ENCODE measurements at places on chromosomes 12 and 14.

DNA sequence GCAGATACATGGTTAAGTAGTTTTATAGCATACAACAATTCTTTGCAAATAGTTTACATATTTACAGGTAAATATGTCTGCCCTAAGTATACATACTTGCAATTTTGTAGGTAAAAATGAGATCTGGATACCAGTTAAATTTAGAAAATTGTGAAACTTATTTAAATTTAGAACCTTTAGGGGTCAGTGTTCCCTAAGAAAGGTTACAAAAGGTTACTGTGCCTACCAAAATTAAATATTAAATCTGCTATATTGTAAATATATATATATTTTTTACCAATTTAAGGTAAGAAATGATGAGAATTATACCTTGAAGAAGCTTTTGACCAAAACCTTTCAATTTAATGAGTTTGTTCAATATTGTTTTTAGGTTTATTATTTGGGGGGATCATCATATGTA is 54.0 kb downstream of the MIPOL1 start:
- DNase-seq, result no peak

GRCh38 chr14:65003394-65003793 is 16.7 kb downstream of the FNTB start:
- no peak for DNase-seq

GRCh38 chr14:29806124-29806517 is 121.5 kb downstream of the PRKD1 start:
- DNase-seq, result no peak

DNA sequence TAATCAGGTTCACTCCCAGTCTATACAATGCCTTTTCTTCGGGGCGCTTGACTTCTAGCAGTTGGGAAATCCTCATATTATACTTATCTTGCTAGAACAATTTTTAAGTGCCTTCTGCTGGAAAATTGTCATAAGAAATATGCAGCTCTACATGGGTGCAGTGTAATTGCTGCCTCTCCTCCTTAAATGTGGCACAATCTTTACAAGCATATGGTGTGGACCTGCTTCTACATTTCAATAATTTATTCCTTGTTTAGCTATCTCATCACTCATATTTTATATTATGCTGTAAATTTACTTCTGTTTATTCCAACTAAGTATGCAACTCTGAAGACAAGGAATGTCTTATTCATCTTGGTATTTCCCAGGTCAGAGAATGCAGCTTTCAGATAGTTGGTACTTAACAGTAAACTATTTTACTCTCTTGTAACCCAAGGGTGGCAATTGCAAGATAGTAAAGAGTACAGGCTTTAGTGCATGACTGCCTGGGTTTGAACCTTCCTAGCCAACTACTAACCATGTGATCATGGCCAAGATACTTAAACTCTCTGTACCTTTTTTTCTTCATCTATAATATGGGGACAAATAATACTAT is 43.6 kb upstream of the GAS2L3 start:
- no peak for DNase-seq

DNA sequence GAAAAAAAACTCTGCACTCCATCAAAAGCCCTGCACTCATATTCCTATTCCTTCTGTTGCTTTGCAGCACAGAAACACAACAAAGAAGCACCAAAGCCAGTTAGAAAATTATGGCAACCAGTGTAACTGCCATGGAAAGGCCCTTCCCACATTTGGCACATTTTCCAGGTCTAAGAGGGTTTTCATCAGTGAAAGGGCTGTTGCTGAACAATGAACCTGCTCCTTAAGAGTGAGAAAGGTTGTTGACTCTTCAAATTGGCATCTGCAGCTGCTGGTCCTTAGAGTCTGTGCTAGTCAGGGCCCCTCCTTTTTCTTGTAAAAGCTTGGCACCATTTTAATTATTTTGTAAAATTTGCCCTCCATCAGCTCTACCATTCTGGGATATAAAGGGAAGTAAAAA is 378.7 kb upstream of the KITLG start:
- no peak for DNase-seq

DNA sequence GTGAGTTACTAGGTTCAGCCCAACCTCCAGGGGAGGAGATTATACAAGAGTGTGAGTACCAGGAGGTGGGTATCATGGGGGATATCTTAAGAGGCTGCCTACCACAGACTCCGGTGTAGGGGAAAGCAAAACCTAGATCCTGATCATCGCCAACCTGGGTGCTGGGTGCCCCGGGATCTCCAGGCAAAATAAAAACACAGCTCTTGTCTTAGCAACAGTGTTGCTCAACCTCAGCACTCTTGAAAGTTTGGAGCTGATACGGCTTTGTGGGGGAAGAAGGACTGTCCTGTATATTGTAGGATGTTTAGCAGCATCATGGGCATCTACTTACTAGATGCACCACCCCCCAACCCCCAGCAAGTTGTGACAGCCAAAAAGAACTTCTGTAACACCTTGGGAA is 74.5 kb downstream of the CCDC60 start:
- no peak for DNase-seq

GRCh38 chr12:106189341-106189740 is 50.6 kb upstream of the NUAK1 start:
- DNase-seq, result no peak

DNA sequence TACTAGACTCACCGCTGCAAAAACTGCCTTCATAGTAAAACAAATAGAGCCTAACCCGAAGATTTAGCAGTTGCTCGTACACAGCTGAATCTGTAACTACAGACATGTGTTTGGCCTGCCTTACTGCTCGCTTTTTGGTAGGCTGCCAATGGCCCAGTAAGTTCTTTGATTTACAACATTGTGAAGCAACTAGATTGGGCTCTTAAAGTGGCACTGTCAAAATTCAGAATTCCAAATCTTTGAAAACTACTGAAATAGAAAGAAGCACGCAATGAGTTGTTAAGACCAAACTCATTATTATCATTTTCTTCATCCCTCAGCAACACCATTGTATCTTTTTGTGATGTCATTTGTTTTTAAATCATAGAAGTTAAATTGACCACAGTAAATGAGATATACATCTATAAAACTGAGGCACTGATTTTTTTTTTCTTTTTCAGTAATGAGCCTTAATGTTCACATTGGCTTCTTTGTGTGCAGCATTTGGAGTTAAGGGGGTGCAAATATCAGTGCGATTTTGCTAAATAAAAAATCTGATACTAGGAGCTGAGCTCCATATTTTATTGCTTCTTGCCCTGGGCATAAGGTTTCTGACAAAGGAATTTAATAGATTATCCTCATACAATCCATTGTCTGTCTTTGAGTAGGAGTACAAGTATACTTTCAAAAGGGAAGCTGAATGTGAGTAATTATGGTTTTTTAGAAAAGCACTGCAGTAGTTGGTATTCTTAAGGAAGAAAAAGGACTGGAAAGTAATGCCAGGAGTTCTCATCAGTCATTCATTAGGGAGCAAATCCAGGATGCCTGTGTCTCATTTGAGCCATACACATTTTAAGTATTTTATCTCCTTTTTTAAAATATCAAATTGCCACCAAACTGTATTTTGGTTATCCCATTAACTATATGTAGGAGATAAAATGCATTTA is 138.5 kb downstream of the KICS2 start:
- peak; percentile 8 for DNase-seq

- DNase-seq, result no peak
These were observed 2.3 kb upstream of the PAWR start for GRCh38 chr12:79692860-79693577.

- DNase-seq, result no peak
These were observed 83.9 kb downstream of the KNTC1 start for GRCh38 chr12:122610911-122611310.

- no peak for DNase-seq
These were observed 7.0 kb downstream of the FOXA1 start for GRCh38 chr14:37587881-37588666.

DNA sequence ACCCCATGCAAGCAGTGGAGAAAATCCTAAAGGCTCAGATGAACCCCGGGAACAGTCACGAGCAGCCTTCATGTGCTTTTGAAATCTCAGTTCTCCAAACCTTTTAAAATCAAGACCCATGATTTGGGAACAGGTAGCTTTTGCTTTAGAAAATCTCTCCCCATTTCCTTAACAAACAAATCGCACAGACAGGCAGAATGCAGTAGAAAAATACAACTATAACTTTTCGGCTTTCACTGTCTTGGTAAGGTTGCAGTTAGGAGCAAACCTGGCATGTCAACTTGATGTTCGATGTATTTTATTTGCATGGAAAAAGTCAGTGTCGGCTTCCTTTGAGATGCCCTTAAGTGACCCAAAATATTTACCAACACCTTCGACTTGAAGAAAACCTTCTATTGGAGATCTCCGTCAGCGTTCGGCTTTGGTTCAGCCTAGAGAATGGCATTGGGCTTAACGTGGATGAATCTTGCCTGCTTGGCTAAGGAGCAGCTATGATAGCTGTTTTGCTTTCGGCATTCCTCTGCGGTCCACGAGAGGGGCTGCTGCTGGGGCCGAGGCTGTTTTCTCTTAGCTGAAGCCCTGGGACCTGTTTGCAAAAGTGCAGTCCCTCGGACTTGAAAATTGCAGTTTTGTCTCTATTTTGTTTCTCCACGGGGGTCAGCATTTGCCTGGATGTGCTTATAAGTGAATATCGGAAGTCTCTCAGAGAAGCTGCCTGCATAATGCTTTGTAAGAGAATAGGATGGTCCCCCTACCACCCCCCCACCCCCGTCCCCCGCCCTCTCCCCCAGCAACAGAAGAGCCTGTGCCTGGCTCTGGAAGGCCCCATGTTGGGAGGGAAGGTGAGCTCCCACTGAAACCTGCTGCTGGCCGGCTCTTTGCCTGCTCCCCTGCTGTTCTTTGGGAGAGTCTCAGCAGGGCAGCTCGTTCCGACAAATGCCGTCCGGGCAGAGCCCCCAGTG is 122.8 kb downstream of the AACS start:
- no peak for DNase-seq

DNA sequence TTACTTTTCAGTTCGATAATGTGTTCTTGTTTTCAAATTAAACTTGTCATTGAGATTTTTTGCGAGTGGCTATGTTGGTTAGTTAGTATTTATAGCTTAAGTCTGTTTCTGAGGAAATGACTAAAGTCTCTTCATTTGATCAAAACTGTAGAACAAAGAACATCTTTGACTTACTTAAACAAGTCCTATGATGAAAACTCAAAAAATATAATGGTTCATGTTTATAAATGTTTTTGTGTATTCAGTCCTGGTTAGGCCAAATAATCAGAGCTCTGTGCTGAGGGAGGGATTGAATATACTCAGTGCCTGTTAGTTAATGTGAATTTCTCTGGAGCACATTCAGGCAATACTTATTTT is 51.7 kb downstream of the PPFIBP1 start:
- DNase-seq, result no peak

GRCh38 chr14:33943096-33943883 is 7.6 kb downstream of the EGLN3 start:
- no peak for DNase-seq

DNA sequence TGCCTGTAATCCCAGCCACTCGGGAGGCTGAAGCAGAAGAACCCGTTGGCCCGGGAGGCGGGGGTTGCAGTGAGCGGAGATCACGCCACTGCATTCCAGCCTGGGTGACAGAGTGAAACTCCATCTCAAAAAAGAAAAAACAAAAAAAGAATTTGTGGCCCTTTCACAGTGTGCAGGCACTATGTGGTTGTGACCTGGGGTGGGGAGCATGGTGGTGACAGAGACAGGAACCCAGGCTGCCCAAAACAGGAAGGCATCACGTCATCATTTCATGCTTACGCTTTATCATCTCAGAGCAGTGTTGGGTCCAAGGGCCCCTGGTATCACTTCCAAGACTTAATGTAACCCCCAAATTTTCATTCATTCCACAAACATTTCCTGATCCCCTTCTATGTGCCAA is 175.7 kb upstream of the GSC start:
- DNase-seq, result no peak

DNA sequence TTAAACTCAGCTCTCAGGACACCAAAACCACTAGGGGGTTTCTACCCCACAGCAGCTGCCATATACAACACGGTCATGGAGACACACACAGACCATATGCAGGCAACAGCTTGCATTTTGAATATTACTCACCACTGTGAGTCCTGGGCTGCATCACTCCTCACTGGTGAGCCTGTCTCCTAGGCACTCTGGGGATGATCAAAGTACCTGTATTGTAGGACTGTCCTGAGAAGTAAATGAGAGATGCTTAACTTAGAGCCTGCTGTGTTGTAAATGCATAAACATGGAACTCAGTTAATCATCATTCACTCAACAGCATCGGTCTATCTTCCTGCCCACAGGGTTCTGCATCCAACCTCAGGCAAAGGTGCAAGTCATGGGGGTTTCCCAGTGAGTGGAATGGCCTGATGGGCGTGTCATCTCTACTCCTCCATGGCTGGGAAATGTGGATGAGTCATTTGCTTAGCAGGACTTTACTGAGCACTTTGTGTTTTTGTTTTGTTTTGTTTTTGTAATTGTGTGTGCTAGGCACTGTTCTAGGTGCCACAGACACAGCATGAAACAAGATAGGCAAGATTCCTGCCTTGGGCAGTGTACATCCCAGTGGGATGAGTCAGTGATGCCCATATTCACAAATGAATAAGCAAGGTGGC is 1141.2 kb upstream of the TMEM132C start:
- peak; percentile 79 for DNase-seq

DNA sequence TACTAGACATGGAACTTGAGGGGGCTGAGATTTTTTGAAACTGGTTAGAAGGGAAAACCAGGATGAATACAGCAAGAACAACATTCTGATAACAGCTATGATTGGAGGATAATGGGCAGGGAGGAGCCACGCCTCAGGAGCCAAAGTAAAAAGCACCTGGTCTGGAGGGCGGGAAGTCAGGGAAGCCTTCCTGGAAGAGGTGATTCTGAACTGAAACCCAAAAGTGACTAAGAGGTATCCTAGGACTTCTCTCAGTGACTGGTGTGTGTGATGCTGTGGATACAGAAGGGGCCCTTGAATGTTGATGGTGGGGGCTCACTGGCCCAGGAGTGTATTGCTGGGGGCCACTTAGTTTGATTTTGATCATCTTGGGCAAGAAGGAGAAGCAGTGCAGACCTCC is 18.8 kb upstream of the GPR68 start:
- DNase-seq, result no peak

- DNase-seq, result peak; percentile 41
These were observed 24.7 kb upstream of the MYBPC1 start for GRCh38 chr12:101570047-101570446.

DNA sequence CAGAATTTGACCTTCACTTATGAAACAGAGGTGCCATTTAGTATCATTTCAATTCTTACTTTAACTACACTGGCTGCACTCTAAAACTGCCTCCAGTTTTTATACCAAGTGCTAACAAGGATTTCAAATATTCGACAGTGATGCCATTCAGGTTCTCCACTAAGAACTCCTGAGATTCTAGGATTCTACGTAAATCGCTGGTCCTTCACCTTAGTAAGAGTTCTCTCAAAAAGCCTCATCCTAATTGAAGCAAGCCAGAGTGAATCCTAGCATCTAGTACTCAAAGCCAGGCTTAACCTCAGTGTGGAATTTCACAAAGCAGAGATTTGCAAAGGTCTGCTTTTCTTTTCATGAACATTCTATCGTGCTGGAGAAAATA is 3.5 kb downstream of the SLC38A2 start:
- no peak for DNase-seq

GRCh38 chr12:130846369-130846768 is 7.3 kb upstream of the STX2 start:
- DNase-seq, result no peak

DNA sequence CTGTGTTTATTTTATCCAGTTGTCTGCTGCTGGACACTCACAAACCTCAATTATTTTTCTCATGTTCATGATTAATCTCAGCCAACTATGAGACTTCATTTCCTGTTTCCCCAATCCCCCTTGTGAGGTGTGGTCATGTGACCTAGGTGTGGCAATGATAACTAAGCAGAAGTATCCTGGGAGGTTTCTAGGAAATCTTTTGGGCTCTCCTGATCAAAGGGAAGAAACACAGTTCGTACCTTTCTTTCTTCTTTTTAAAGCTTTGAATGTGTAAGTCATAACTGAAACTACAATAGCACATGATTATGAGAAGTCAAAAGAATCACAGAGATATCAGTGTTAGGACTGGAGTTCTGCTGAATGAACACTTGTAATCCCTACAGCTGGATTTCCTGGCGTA is 34.4 kb upstream of the MANSC4 start:
- no peak for DNase-seq
